HFFc6 (cell line): ENCODE measurements at places on chromosomes 12 and 14.
A peak's percentile ranks its signal among the peaks of the same experiment; 100 is the strongest.

GRCh38 chr12:131801254-131801866 lies 26.8 kb upstream of the MMP17 start:
- no peak for DNase-seq

- no peak for DNase-seq
Measured at GRCh38 chr14:103347091-103347815, 13.2 kb downstream of the EIF5 start.

DNA sequence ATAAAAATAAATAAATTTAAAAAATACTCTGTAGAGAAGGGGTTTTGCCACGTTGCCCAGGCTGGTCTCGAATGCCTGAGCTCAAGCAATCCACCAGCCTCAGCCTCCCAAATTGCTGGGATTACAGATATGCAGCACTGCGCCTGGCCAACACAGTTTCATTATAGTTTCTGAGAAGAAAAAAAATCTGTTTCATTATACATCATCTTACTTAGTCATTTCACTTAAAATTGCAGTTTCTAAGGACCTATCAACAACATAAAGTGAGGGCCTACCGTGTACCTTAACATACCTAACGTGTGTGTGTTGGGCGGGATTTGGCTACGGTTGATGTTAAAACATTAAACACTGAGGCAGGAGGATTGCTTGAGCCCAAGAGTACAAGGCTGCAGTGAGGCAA lies 28.3 kb downstream of the P2RX2 start:
- no peak for DNase-seq

DNA sequence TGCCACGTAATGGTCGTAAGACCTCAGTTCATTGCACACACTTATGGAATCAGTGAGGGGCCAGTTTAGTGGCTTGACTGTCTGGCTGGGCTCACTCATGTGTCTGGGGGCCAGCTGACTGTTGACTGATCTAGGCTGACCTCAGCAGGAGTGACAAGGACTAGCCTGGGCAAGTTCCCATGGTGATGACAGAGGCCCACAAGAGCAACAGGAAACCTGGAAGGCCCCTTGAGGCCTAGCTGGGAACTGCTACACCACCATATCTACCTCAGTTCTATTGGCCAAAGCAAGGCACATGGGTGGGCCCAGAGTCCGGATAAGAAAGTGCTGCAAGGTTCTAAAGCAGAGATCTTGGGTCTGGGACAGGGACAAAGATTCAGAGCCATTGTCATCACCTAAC lies 21.3 kb upstream of the RFLNA start:
- peak; percentile 37 for DNase-seq

DNA sequence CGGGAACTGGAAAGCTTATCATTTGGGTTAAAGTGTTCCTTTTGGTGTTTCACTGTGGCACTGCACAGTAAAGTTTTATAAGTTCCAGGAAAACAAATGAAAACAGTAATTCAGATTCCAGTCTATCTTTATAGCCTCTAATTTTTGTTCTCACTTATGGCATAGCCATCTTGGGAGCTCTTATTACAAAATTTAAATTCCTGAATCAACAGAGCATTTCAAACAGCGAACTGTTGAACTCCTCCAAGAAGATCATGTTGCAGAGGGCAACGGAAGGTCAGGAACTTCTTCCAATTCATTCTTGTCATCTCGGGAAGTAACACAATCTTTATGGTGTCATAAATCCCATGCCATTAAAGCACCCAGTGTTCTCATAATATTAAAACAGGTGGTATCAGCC lies 229.1 kb downstream of the KCNC2 start:
- DNase-seq, result no peak

DNA sequence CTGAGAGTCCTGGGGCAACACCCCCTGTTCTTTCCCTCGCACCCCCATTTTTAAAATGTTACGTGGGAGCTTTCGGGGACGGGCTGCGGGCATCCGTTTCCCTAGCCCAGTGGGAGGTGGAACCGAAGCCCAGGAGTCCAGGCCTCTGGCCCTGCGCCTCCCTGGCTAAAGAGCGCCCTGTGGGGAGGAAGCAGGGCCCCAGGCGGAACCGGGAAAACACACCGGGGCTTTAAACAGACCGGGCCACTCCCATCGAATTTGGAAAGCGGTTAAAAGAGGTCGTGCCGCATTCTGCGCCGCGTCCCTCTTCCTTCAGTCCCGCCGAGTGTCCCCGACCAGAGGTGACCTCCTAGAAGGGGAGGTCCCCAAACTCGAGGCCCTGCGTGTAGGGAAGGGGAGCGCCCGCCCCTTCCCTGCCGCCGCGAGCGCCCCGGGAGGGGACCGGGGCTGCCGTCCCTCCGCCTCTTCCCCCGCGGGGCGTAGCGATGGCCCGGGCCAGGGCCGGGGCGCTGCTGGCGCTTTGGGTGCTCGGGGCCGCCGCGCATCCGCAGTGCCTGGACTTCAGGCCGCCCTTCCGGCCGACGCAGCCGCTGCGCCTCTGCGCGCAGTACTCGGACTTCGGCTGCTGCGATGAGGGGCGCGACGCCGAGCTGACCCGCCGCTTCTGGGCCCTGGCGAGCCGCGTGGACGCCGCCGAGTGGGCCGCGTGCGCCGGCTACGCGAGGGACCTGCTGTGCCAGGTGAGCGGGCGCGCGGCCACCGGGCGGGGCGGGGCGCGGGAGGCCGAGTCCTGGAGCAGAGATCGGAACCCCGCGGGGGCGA lies at the start of gene HHIPL1:
Gene HHIPL1, plus strand, starts transcription at position 407 of the 822 bp plus-strand sequence. Its CDS starts 79 bp downstream, at position 486.
- DNase-seq, result no peak

- peak; percentile 55 for DNase-seq
Measured at GRCh38 chr12:3076730-3077571, at the start of gene TSPAN9. TSPAN9 (plus strand) TSS chr12:3077379; CDS start chr12:3201194, 123,815 bp downstream.

DNA sequence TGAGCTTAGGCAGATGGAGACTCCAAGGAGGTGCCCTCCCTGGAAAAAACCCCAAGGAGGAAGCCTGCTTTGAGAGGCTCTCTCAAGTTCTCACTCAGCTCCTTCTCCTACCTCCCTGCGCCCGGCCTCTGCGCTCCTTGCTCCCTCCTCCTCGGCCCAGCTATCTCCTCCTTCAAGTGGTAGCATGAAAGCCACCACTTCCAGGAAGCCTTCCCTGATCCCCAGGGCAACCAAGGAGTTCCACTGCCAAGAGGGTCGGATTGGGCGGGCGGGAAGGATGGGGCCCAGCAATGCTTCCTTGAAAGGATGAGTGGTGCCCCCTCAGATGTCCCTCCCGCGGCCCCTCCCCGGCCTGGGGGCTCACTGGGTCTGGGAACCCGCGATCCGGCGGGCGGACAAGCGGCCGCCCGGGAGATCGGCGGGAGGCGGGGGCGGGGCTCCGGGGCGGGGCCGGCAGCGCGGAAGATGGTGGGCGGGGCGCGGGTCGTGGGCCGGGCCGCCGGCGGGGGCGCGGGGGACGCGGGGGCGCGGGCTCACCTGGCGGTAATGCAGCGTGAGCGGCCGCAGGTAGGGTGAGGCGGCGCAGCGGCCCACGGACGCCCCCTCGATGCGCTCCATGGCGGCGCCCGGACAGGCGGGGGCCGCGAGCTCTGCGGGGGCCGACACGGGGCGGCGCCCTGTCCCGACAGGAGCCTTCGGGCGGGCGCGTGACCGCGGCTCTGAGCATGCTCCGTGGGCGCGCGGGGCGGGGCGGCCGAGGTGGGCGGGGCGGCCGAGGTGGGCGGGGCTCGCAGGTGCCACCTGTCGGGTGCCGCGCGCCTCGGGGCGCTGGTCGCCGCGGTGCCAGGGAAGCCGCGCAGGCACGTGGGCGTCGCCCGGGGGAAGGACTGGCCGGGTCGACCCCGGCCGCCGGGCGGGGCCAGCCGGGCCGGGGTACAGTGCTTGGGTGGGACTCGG lies at the start of gene NUDT14:
Gene NUDT14, minus strand, starts transcription at position 721 of the 957 bp plus-strand sequence. Its CDS starts 103 bp downstream, at position 618.
- peak; percentile 14 for DNase-seq

DNA sequence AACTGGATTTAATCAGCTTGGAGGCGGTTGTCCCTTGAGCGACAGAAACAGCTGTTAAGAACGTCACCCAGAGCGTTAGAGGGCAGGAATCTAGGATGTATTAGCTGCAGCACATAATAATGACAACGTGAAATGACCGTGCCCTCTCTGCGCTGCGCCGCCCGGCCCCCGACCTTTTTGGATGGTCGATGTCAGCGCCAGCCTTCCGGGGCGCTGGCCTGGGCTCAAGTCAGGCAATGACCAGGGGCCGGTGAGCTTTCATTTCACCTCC lies 427 bp upstream of the TMEM120B start:
- peak; percentile 25 for DNase-seq

- no peak for DNase-seq
Measured at GRCh38 chr12:52600941-52601481, at the start of gene KRT72. KRT72 (minus strand) TSS chr12:52601463; CDS start chr12:52601452, 11 bp downstream.

DNA sequence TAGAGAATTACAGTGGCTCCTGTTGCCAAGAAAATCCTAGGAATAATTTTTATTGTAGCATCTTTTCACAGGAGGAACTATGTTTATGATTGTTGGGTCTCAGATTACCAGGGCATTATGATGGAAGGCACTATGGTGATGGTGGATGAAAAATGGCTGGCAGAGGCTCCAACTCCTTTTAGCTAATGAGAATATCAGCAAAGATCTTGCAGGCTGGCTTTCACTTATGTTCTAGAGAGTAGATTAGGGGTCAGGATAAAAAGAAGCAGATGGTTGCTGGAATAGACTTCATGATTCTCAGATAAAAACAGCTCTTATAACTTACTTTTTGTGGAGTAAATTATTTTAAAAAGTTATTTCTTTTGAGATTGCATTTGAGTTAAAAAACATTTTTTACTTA lies 501.9 kb downstream of the TRHDE start:
- no peak for DNase-seq
